Activated naive CD4-positive, alpha-beta T cell treated with anti-CD3 and anti-CD28 coated beads, Interleukin-2, amount 10 ng/mL, durations not matched to agents 7 days and 5 days (primary cell): ENCODE measurements at places on chromosomes 12 and 14.

DNA sequence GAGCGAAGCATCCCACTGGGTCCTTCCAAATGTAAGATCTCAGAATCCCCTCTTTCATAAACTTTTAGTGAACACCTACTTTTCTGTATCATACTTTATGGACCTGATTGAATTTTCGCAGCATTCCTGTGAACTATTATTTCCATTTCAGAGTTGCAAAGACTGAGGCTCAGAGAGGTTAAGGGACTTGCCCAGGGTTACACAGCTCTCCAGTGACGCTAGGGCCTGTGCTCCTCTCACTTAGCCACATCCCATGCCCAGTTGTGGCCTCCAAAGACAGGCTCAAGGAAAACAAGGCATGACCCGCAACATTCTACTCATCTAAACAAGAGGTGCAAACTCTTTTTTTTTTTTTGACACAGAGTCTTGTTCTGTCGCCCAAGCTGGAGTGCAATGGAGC lies 25.9 kb upstream of the SPPL3 start:
- DNase-seq = no peak
- H3K27ac ChIP-seq = no peak overlapping the region
- peaks cover 10% of the 10 kb centered on the region for H3K27me3 ChIP-seq
- no peak overlapping the region for H3K4me3 ChIP-seq
- H3K4me1 ChIP-seq = no peaks in the 10 kb centered on the region
- H3K36me3 ChIP-seq = no peaks in the 10 kb centered on the region

DNA sequence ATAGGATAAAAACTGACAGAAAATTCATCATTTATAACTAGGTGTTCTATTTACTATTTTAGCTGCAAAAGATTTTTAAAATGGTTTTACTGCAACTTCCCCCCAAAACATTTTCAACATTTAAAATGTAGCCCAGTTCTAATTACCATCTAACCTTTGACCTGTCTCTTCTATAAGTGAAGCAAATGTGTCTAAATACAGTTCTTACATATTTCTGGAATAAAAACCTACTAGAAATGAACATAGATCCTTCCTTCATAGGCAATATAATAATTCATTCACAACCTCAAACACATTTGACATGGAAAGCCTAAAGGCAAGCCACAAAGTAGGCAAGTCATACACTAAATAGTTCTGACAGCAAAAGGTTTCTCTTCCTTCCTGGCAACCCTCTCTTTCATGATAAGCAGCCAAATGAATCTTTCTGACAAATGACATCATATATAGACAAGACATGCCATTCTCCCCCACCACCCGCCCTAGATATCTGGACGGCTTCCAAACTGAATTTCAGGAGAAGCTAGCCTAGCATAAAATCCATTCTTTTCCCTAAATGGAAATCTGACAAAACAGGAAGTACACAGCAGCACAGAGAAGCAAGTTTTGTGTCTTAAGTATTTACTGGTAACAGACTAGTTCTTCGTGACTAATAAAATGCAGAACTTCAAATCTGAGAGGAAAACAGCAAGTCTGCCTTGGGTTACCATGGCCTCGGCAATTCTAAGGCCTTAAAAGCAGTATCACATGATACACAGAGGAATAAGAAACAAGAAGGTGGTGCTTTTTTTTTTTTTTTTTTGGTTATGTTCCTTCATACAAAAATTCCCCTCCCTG lies 17.2 kb upstream of the ARID4A start:
- H3K36me3 ChIP-seq = peaks cover 66% of the 10 kb centered on the region
- no peaks in the 10 kb centered on the region for H3K27me3 ChIP-seq
- peak overlapping the region; percentile 30 for H3K4me3 ChIP-seq
- H3K27ac ChIP-seq = peak overlapping the region; percentile 88
- peaks cover 54% of the 10 kb centered on the region for H3K4me1 ChIP-seq
- DNase-seq = no peak

GRCh38 chr14:64705381-64706118 lies 1.3 kb downstream of the PLEKHG3 start:
- peaks cover 68% of the 10 kb centered on the region for H3K4me1 ChIP-seq
- H3K27me3 ChIP-seq = peaks cover 86% of the 10 kb centered on the region
- H3K36me3 ChIP-seq = peaks cover 16% of the 10 kb centered on the region
- H3K4me3 ChIP-seq = peak overlapping the region; percentile 73

DNA sequence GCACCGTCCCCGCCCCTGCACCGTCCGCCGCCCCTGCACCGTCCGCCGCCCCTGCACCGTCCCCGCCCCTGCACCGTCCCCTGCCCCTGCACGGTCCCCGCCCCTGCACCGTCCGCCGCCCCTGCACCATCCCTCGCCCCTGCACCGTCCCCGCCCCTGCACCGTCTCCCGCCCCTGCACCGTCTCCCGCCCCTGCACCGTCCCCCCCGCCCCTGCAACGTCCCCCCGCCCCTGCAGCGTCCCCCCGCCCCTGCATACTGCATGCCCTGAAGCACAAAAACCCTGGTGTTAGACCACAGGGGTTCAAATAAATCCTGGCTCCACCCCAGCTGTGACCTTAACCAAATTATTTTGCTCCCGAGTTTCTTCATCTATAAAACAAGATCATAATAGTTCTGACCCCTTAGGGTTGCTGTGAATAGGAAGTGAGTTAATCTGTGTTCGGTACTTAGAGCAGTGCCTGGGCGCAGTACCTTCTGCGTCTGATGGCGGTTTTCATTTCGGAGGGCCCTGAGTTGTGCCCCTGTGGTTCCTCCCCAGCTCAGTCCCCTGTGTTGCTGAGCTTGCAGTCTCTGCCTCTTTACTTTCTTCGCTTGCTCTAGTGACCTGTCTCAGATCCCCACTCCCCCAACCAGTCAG lies 38.1 kb downstream of the ESRRB start:
- no peaks in the 10 kb centered on the region for H3K36me3 ChIP-seq
- no peak for DNase-seq
- H3K4me1 ChIP-seq = no peaks in the 10 kb centered on the region
- no peak overlapping the region for H3K4me3 ChIP-seq
- H3K27ac ChIP-seq = no peak overlapping the region

DNA sequence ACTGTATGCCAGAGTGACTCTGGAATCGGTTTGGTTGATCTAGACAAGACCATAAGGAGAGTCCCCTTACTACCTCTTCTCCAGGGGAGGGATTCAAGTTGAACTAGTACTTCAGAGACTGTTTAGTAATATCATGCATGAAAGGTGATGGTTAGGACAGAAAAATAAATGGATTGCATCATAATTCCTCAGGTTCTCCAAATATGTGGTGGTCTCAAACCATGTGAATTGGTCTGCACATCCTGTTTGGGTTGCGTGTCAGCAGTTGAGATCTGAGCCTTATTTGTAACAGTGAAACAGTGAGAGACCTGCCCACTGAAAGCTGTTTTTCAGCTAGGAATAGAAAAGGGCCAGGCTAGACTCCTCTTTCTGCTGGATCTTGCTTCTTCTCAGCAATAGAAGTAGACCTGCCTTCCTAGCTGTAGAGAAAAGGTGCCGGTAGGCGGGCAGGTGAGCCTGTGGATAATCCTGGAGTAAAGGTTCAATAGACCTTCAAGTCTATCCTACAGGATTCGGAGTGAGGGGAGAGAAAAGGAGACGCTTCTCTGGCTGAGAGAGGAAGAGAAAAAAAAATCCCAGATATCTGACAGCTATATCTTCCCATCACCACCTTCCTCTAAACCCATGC lies 258.5 kb upstream of the E2F7 start:
- no peak overlapping the region for H3K4me3 ChIP-seq
- peaks cover 3% of the 10 kb centered on the region for H3K36me3 ChIP-seq
- peaks cover 11% of the 10 kb centered on the region for H3K4me1 ChIP-seq
- DNase-seq = no peak
- H3K27ac ChIP-seq = no peak overlapping the region
- peaks cover 38% of the 10 kb centered on the region for H3K27me3 ChIP-seq

GRCh38 chr14:89283327-89284060 lies 133.5 kb downstream of the FOXN3 start:
- H3K27ac ChIP-seq = no peak overlapping the region
- H3K27me3 ChIP-seq = no peaks in the 10 kb centered on the region
- no peak overlapping the region for H3K4me3 ChIP-seq
- H3K36me3 ChIP-seq = peaks cover 27% of the 10 kb centered on the region

- no peaks in the 10 kb centered on the region for H3K36me3 ChIP-seq
- no peak overlapping the region for H3K27ac ChIP-seq
- H3K4me3 ChIP-seq = no peak overlapping the region
Measured at GRCh38 chr14:39704594-39704993, 272.4 kb upstream of the FBXO33 start.

GRCh38 chr14:58861586-58861985 lies 223.8 kb downstream of the DACT1 start:
- H3K27me3 ChIP-seq = peaks cover 7% of the 10 kb centered on the region
- DNase-seq = no peak
- H3K36me3 ChIP-seq = no peaks in the 10 kb centered on the region
- H3K4me1 ChIP-seq = no peaks in the 10 kb centered on the region
- no peak overlapping the region for H3K27ac ChIP-seq

- no peak overlapping the region for H3K27ac ChIP-seq
- no peaks in the 10 kb centered on the region for H3K36me3 ChIP-seq
- H3K4me1 ChIP-seq = no peaks in the 10 kb centered on the region
- no peak for DNase-seq
- no peaks in the 10 kb centered on the region for H3K27me3 ChIP-seq
Measured at GRCh38 chr12:15435597-15435996, 113.3 kb downstream of the PTPRO start.

GRCh38 chr12:10722905-10723746 lies at the start of gene YBX3:
Gene YBX3 (minus strand): TSS chr12:10723323. CDS start chr12:10723111, 212 bp downstream.
- H3K4me1 ChIP-seq = peaks cover 36% of the 10 kb centered on the region
- H3K4me3 ChIP-seq = peak within 1 kb of the TSS; percentile 84
- no peaks in the 10 kb centered on the region for H3K36me3 ChIP-seq

- H3K4me1 ChIP-seq = no peaks in the 10 kb centered on the region
- DNase-seq = no peak
- no peak overlapping the region for H3K4me3 ChIP-seq
- H3K36me3 ChIP-seq = no peaks in the 10 kb centered on the region
- peaks cover 17% of the 10 kb centered on the region for H3K27me3 ChIP-seq
- H3K27ac ChIP-seq = no peak overlapping the region
Measured at GRCh38 chr14:51818748-51819380, 41.5 kb upstream of the GNG2 start.
